ENCODE measurements at places on chromosomes 12 and 14. TPM values are rescaled to one million over a fixed set of nuclear protein-coding genes. Genes with fewer than 3 reads are reported as not detected.

- no peaks in the 10 kb centered on the region for H3K27me3 ChIP-seq
- no peaks in the 10 kb centered on the region for H3K4me1 ChIP-seq
- no peaks in the 10 kb centered on the region for H3K36me3 ChIP-seq
- DNase-seq = no peak
- H3K4me3 ChIP-seq = no peak overlapping the region
Observed at GRCh38 chr12:68962877-68963855, 30.2 kb upstream of the CPM start.

DNA sequence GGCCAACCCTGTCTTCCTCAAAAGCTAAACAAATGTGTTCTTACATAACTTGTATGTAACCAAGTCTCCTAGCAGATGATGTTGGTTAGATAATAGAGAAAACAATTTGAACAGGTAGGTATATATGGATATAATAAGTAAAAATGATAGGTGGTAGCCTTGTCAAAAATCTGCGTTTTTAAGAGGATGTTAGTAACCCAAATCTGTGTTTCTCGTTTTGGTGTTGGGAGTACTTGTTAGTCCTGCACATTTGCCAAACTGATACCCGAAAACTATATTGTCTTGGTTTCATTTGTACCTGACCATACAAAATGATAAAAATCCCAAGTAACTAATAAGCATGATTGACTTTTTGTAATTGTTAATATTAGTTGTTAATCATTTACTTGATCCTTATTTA lies 8.1 kb downstream of the SRSF5 start:
- H3K27ac ChIP-seq = no peak overlapping the region
- H3K27me3 ChIP-seq = no peaks in the 10 kb centered on the region
- DNase-seq = no peak
- H3K36me3 ChIP-seq = peaks cover 69% of the 10 kb centered on the region
- no peak overlapping the region for H3K4me3 ChIP-seq

EGLN3 gene
- total RNA-seq = 13.6 TPM

BRI3BP gene
- total RNA-seq = 40.1 TPM

FAM222A gene
- total RNA-seq = 3.7 TPM

KRT75 gene
- total RNA-seq = not detected

DNA sequence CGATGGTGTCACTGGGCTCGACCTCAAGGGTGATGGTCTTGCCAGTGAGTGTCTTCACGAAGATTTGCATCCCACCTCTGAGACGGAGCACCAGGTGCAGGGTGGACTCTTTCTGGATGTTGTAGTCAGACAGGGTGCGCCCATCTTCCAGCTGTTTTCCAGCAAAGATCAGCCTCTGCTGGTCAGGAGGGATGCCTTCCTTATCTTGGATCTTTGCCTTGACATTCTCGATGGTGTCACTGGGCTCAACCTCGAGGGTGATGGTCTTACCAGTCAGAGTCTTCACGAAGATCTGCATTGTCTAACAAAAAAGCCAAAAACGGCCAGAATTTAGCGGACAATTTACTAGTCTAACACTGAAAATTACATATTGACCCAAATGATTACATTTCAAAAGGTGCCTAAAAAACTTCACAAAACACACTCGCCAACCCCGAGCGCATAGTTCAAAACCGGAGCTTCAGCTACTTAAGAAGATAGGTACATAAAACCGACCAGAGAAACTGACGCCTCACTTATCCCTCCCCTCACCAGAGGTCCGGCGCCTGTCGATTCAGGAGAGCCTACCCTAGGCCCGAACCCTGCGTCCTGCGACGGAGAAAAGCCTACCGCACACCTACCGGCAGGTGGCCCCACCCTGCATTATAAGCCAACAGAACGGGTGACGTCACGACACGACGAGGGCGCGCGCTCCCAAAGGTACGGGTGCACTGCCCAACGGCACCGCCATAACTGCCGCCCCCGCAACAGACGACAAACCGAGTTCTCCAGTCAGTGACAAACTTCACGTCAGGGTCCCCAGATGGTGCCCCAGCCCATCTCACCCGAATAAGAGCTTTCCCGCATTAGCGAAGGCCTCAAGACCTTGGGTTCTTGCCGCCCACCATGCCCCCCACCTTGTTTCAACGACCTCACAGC lies 717 bp downstream of the UBC start:
- H3K4me3 ChIP-seq = peak overlapping the region; percentile 98
- H3K27ac ChIP-seq = peak overlapping the region; percentile 96
- H3K27me3 ChIP-seq = no peaks in the 10 kb centered on the region
- DNase-seq = no peak

DNA sequence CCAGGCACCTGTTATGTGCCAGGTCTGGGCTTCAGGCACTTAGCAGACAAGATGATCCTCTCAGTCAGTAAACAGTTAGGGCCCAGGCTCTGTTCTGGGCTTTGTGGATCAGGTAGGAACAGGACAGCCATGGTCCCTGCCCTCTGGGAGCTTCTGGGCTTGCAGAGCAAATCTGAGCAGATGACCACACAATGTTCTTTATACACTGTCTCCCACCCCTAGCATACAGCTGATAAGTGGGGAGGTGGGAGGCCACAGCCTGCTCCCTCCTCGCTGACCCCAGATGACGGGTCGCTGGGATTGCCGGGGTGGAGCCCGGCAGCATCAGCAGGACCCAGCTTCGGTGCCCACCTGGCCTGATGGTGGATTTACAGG lies 53.1 kb upstream of the RIN3 start:
- no peaks in the 10 kb centered on the region for H3K36me3 ChIP-seq
- no peak for DNase-seq
- no peak overlapping the region for H3K27ac ChIP-seq
- H3K4me1 ChIP-seq = peaks cover 12% of the 10 kb centered on the region

TROAP gene
- total RNA-seq = 99.1 TPM

MMP17 gene
- total RNA-seq = 14.3 TPM

GRCh38 chr12:104212516-104212915 lies 3.1 kb upstream of the TXNRD1 start:
- H3K4me1 ChIP-seq = peaks cover 11% of the 10 kb centered on the region
- H3K27ac ChIP-seq = no peak overlapping the region
- H3K27me3 ChIP-seq = no peaks in the 10 kb centered on the region

PTHLH gene
- total RNA-seq = not detected

DNA sequence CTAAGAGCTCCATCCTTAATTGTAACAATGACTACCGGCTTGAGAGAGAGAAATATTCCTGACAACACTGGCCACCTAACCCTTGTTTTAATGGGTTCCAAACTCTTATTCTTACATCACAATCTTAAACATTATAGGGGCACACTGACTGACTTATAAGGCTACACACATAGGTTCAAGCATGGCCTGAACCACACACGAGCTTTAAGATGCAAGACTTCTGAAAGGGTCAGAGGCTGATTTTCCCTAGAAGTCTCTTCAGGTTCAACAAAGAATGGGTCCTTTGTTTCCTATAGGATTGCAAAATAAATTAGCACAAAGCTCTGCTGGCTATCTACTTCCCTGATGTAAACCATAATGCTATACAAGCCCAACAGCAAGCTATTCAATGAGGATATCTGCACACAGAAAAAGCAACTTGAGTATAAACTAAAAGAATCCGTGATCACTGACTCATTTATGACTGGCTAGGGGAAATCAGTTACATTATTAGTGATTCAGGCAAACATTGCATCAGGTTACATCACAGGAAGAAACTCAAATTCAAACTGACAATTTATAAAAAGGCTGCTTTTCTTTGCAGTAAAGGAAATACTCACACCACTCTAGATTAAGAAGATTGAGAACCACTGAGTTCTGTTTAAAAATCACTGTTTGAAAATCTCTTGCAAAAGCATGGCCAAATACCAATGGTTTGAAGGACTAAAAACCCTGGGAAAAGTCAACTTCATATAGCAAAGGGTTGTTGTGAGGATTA lies 8.5 kb downstream of the BTG1 start:
- peak; percentile 49 for DNase-seq
- H3K27ac ChIP-seq = no peak overlapping the region
- no peaks in the 10 kb centered on the region for H3K4me1 ChIP-seq
- no peak overlapping the region for H3K4me3 ChIP-seq

CCDC38 gene
- 0.27 TPM for total RNA-seq

RNASE7 gene
- total RNA-seq = not detected

DNA sequence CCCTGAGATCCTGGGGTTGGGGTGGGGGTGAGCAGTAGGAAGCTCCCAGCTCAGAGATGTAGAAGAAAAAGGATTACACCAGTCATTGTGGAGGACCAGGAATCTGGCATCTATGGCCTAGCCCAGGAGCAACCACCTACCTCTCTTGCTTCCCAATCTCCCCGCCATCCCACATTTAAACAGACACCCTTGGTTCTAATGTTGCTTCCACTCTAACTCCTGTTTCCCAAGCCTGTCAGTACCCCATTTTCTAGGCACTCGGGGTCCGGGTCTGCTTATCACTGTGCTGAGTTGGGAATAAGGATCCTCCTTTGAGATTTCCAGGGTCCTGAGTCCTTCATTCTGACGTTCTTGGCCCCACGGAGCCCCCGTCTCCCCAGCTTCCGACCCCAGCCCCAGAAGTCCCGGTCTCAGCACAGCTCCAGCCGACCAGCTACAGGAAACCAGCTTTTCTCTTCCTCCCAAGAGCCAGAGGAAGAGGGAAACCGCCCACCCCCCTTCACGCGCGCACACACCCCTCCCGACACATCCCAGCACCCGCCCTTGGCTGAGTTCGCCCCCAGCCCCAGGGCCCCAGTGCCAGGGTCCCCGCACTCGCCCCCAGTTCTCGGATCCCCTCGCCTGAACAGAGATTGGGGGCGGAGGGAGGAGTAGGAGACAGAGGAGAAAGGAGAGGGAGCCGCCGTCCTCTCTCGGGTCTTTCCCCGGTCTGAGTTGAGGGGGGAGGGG lies 1.2 kb downstream of the ITGA5 start:
- H3K4me3 ChIP-seq = peak overlapping the region; percentile 87
- H3K36me3 ChIP-seq = no peaks in the 10 kb centered on the region
- H3K27me3 ChIP-seq = no peaks in the 10 kb centered on the region
- peaks cover 16% of the 10 kb centered on the region for H3K4me1 ChIP-seq
- no peak for DNase-seq
- H3K27ac ChIP-seq = peak overlapping the region; percentile 77

CCDC197 gene
- not detected for total RNA-seq

RNU7-1 gene
- total RNA-seq = not detected

RHEBL1 gene
- total RNA-seq = 2.8 TPM

GRCh38 chr12:108582978-108583770 lies 14.7 kb downstream of the TMEM119 start:
- H3K4me1 ChIP-seq = no peaks in the 10 kb centered on the region
- H3K27ac ChIP-seq = no peak overlapping the region
- no peak overlapping the region for H3K4me3 ChIP-seq
- H3K27me3 ChIP-seq = no peaks in the 10 kb centered on the region
- no peaks in the 10 kb centered on the region for H3K36me3 ChIP-seq

ZCCHC8 gene
- 30.5 TPM for total RNA-seq

SLCO1A2 gene
- total RNA-seq = 0.49 TPM

FGF6 gene
- total RNA-seq = not detected

APEX1 gene
- total RNA-seq = 235 TPM

ST8SIA1 gene
- not detected for total RNA-seq

PCNX4 gene
- 48.4 TPM for total RNA-seq

DNA sequence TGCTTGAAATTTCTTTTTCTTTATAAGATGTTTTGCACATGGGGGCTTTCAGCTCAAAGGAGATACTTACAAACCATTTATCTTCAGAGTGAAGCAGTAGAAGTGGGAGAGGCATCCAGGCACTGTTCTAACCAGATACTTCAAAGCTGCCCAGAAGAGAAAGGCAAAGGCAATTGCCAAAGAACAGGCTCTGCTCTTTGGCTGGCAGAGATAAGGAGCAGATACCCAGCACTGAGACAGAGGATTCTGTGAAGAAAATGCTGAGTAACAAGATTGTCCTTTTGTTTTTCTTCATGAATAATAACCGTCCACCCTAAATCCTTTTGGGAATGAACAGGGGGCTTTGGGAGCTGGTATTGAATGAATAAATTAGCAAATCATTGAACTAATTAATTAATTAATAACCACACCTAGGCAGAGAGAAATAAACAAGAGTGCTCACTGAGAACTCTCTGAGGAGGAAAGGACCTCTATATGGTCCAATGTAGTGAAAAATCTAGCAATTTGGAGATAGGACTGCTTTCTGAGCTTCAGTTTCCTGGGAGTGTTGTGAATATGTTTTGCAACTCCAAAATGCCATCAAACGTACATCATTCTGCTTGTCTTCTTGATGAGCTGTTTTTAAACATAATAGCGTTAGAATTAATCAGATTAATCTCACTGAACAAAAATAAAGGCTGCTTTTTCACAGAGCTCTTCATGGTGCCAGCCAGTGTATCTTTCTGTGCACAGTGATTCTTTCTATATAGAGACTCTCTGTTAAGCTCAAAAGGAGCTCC lies 192.8 kb upstream of the AMIGO2 start:
- peaks cover 15% of the 10 kb centered on the region for H3K4me1 ChIP-seq
- no peak overlapping the region for H3K4me3 ChIP-seq
- no peak overlapping the region for H3K27ac ChIP-seq

- no peaks in the 10 kb centered on the region for H3K27me3 ChIP-seq
- no peaks in the 10 kb centered on the region for H3K4me1 ChIP-seq
- no peak for DNase-seq
- no peak overlapping the region for H3K27ac ChIP-seq
- H3K4me3 ChIP-seq = no peak overlapping the region
Observed at GRCh38 chr12:17015501-17015900, 409.5 kb upstream of the LMO3 start.

DNA sequence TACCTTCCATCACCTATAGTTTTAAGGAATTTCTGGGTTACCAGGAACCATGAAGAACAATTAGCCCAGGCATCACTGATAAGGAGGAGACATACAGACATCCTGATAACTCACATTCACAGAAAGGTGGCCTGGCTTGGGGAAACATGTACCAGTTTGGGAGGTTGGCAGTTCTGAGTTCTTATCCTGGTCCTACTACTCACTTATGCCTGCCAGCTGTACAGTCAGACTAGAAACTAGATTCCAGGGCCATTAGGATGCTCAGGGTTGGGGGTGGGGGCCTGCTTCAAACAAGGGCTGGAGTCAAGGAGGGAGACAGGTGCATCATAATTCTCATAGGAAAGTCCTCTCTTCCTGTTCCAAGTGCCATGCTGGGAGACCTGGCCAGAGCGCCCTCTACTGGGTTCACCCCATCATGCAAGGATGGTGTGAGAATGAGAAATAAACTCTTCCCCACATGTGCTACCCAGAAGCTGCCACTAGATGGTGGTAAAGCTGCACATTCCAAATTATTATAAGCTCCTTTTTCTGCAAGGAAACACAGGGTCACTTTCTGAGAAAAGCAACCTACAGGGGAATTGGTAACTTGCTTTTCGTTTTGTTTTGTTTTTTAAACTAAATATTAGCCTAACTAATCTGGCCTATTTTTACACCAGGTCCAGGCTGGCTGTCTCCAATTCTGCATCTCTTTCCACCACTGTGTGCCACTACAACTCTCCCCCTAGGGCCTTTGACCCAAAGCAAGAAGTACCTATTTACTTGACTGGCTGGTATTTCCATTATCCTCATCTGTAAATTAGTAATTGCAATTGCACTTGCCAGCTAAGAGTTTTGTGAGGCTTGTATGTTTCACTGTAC lies 14.5 kb downstream of the OAS2 start:
- no peaks in the 10 kb centered on the region for H3K4me1 ChIP-seq
- no peaks in the 10 kb centered on the region for H3K36me3 ChIP-seq
- H3K4me3 ChIP-seq = no peak overlapping the region
- DNase-seq = peak; percentile 61
